ENCODE measurements at places on chromosomes 6 and 20.

GRCh38 chr6:87724983-87725811 is 23.2 kb upstream of the AKIRIN2 start:
- DNase-seq, result no peak

DNA sequence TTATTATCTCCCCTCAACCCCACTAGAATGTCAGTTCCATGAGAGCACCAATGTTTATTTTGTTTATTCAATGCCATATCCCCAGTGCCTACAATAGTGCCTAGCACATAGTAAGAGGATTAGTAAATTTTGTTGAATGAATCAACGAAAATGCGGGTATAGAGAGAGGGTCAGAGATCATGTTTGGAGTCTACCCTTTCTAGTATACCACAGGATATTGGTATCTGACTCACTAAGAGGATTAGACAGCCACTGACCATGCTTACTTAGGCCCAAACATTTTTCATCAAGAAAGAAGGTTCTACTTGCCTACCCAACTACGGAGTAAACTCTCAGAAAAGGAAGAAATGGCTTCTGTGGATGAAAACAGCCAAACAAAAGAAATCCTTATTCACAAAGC is 356.8 kb downstream of the BTBD9 start:
- no peak for DNase-seq

GRCh38 chr6:52420668-52421358 is 671 bp downstream of the EFHC1 start:
- DNase-seq, result no peak

DNA sequence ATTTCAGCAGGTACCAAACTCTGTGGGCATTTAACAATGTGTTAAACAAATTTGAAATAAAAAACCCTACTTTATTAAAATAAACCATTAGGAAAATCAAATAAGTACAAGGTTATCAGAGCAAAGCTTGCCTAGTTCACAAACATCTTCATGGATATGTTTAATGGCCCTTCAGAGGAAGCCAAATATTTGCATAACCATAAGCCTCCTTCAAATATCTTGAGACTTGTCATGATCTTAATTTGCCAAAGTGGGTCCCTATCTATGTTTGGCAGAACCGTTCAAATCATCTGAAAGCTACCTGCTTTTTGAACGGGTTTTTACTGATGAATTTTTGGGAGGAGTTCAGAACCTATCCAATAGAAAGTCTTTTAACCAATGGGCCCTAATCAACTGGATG is 176.3 kb downstream of the BACH2 start:
- DNase-seq, result no peak

- DNase-seq, result no peak
Observed at GRCh38 chr6:78117966-78118365, 465.1 kb downstream of the MEI4 start.

- DNase-seq, result no peak
Observed at GRCh38 chr20:5785146-5785545, 34.9 kb downstream of the SHLD1 start.

- no peak for DNase-seq
Observed at GRCh38 chr6:65231616-65232015, 475.4 kb downstream of the EYS start.

- DNase-seq, result no peak
Observed at GRCh38 chr20:33948480-33948879, 45.2 kb upstream of the RALY start.

GRCh38 chr20:46894579-46894958 is at the start of gene EYA2:
TSS of gene EYA2 (plus strand) at chr20:46894843. CDS start at chr20:46990011, 95,168 bp downstream.
- DNase-seq, result no peak

- no peak for DNase-seq
Observed at GRCh38 chr6:139602577-139602976, 228.1 kb upstream of the CITED2 start.

GRCh38 chr6:148520109-148520841 is 177.6 kb downstream of the SASH1 start:
- DNase-seq, result no peak

DNA sequence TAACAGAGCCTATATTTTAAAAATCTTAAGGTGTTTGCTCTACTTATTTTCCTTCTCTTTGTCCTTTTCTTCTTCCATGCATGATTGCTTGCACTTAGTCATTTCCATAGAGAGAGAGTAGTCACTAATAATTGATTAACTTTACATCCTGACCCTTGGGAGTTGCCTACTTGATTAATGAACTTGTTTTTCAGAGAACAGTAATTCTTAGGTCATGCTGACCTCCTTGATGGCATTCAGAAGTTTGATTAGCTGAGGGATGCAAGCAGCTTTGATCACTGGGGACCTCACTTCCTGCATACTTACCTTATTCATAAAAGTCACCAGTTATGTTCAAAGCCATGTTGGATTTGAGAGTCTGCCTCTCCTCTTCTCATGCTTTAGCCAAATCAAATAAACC is 715.6 kb upstream of the ID4 start:
- no peak for DNase-seq

GRCh38 chr6:53752856-53753255 is 41.9 kb upstream of the LRRC1 start:
- no peak for DNase-seq

- no peak for DNase-seq
Observed at GRCh38 chr6:105300090-105300489, 102.8 kb downstream of the PREP start.

GRCh38 chr20:9180481-9181257 is 111.8 kb downstream of the PLCB4 start:
- DNase-seq, result no peak

- DNase-seq, result no peak
Observed at GRCh38 chr6:26363882-26364701, 906 bp upstream of the BTN3A2 start.

DNA sequence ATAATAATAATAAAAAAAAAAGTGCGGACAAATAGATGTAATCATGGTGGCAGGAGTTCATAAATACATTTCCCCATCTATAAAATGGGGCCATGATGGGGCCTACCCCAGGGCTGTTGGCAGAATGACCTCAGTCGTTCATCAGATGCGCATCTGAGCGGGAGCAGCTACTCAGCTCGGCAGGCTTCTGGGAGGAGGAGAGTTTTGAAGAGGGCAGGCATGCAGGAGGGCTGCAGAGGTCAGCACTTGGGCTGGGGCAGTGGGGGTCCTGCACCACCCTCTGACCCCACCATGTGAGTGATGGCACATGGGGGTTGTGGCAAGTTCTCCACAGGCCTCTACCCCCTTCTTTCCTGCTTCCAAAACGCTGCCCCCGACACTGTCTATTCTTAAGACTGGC is 373.5 kb downstream of the ZFAND3 start:
- DNase-seq, result no peak

DNA sequence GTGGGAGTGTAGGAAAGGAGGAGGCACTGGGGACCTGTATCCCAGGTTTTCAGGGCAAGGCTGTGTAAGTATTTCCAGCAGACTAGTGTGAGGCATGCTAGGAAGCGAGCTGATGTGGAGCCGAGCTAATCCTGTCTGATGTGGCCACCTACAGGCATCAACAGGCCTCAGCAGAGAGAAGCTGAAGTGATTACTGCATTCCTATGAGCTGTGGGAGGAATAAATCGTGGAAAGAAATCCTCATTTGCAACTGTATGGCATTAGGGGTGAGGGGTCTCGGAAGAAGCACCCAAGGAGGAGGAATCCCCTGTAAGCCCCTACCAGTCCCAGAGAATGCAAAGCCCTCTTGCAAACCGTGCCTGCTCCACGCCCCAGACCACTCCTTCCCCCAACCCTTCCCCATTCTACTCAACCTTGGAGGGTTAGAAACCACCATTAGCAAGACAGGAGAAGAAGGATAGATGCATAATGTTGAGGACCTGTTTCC is 41.6 kb downstream of the C6orf15 start:
- DNase-seq, result no peak

GRCh38 chr20:62413025-62413570 is 6.0 kb upstream of the CABLES2 start:
- no peak for DNase-seq

DNA sequence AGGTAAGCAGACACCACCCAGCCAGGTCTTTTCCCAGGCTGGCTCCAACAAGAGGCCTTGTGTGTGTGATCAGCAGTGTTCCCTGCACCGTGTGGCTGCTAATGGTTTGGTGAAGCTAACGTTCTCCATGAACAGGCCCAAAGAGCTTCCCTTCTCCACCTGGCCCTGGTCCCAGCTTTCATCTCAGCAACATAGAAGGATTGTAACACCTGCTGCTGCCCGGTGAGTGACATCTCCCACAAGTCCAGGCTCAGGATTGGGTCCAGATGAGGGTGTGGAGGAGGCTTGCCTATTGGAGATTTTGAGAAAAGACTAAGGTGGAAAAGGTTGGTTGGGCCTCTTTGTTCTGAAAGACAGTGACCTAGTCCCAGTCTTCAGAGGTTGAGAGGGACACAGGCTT is 89.6 kb downstream of the TMEM242 start:
- DNase-seq, result no peak

DNA sequence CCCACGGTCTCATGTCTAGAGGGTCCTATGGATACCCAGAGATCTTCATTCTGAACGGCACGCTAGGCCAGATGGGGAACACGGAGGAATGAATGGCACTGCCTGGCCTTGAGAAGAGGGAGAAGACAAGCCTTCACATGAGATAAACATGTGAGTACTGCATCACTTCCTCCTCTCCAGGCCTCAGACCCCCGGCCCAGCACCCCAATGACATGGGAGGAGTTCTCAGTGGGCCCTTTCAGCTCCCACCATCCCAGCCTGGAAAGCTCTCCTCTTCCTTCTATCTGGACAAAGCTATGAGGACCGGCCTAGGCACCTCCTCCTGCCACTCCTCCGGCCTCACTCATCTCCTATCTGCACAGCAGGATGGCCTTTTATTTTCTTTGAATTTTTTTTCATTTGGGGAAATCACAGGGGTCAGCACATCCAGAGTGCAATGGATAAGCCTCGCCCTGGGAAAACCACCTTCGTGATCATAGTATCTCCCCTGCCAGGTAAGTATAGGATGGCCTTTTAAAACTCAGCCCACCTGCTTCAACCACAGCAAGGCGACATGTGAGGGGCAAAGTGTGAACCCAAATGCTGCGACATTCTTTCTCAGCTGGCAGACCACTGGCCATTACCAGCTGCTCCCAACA is 39.2 kb upstream of the CDKN1A start:
- DNase-seq, result no peak

DNA sequence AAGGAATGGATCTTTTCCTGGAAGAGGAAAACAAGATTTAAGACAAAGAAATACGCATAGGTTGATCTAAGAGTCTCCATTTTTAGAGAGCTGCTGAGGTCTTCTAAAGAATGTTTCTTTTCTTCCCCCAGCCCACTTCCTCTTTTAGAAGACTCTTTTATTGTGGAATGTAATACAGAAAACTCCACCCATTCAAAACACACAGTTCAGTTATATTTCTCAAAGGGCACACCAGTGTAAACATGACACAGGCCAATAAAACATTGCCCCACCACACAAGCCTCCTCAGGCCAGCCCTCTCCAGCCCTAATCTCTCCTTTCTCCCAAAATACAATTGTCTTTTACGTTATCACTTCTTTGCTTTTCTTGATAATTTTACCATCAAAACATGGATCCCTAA is 42.8 kb downstream of the SLC35B3 start:
- DNase-seq, result no peak

GRCh38 chr6:106186714-106187113 is 100.6 kb downstream of the PRDM1 start:
- DNase-seq, result no peak

DNA sequence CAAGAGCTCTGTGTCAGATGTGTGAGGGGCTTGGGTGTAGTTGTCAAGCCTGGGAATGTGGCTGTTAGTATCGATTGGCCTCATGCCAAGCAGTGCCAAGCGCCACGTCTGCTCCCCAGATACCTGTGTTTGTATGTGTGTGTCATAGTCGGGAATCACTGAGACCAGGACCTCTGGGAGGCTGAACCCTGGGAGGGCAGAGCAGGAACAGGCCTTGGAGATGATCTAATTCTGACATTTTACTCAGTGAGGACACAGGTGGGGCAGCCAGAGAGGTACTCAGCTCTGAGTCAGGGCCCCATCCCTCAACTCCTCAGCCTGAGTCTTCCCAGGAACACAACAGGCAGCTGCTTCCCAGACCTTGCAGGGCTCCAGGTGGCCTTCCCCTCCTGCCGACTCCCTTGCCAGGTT is 51.2 kb upstream of the FANCE start:
- DNase-seq, result no peak

DNA sequence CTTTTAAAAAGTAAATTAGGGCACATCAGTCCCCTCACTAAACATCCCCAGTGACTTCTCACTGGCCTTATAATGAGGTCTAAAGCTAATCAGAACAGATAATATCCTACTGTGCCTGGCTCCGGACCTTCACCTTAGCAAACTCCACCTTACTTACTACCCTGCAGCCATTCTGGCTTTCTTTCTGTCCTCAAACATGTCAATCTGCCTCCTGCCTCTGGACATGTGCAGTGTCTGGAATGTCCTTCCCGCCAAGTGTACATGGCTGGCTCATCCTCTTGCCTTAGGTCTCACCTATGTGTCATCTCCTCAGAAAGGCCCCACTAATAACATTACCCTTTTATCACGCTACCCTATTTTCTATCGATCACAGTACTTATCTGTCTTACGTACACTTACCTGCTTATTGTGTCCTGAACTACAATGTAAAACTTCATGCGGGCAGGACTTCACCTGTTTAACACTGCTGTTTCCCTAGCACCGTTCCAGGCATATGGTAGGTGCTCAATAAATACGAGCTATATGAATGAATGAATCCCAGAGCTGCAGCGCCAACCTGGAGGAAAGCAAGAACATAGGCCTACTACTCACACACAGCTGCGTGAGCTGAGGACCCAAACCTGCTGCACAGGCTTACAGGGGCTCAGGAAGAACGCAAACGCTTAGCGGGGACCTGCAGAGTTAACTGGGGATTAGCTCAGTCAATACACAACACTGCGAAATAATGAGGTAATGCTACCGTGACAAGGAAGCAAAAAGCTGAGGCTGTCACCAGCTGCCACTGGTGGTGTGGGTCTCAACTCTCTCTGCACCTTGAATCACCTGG is 991 bp downstream of the UQCC2 start:
- no peak for DNase-seq

- no peak for DNase-seq
Observed at GRCh38 chr6:83117802-83118201, 50.3 kb downstream of the DOP1A start.

DNA sequence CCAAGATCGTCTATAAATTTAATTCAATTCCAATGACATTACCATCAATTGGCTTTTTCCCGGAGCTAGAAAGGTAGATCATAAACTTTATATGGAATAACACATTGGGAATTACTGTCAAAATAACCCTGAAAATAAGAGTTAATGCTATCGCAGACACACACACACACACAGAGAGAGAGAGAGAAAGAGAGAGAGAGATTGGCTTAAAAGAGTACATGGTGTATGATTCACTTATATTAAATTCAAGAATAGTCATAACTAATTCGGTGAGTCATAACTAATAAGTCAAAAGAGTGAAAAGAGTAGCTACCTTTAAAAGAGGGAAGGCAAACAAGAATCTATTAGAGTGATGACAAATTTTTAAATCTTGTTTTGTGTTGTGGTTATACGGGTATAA is 425.5 kb downstream of the TBC1D32 start:
- no peak for DNase-seq

- no peak for DNase-seq
Observed at GRCh38 chr6:6886171-6886885, 221.4 kb upstream of the RREB1 start.

GRCh38 chr6:26152226-26153101 is 65.2 kb downstream of the HFE start:
- DNase-seq, result no peak

All from stimulated activated CD8-positive, alpha-beta memory T cell treated with anti-CD3 and anti-CD28 coated beads, Interleukin-7, amount 100 ng/mL, for 1 hour (primary cell).